Glutamatergic neuron (in vitro differentiated cells): ENCODE measurements at places on chromosomes 5 and 9.

- H3K4me3 ChIP-seq = no peak overlapping the region
- H3K27ac ChIP-seq = no peak overlapping the region
- H3K36me3 ChIP-seq = no peaks in the 10 kb centered on the region
- H3K27me3 ChIP-seq = no peaks in the 10 kb centered on the region
- H3K4me1 ChIP-seq = no peaks in the 10 kb centered on the region
- DNase-seq = no peak
These were observed 11.5 kb downstream of the SPOCK1 start for GRCh38 chr5:137487600-137487999.

GRCh38 chr9:38020151-38021076 lies 48.6 kb downstream of the SHB start:
- DNase-seq = no peak
- H3K27me3 ChIP-seq = peaks cover 16% of the 10 kb centered on the region
- H3K27ac ChIP-seq = peak overlapping the region; percentile 38
- no peak overlapping the region for H3K4me3 ChIP-seq

GRCh38 chr5:134526483-134527155 lies 1.1 kb downstream of the JADE2 start:
- H3K4me1 ChIP-seq = peaks cover 5% of the 10 kb centered on the region
- no peak overlapping the region for H3K27ac ChIP-seq
- no peaks in the 10 kb centered on the region for H3K36me3 ChIP-seq
- peak; percentile 78 for DNase-seq

GRCh38 chr5:127571314-127572131 lies 54.1 kb downstream of the PRRC1 start:
- H3K36me3 ChIP-seq = peaks cover 28% of the 10 kb centered on the region
- no peaks in the 10 kb centered on the region for H3K27me3 ChIP-seq
- H3K27ac ChIP-seq = no peak overlapping the region
- no peak overlapping the region for H3K4me3 ChIP-seq
- H3K4me1 ChIP-seq = peaks cover 3% of the 10 kb centered on the region

- no peaks in the 10 kb centered on the region for H3K4me1 ChIP-seq
- H3K4me3 ChIP-seq = no peak overlapping the region
- DNase-seq = no peak
- H3K27me3 ChIP-seq = no peaks in the 10 kb centered on the region
These were observed 25.6 kb downstream of the PBX3 start for GRCh38 chr9:125772740-125773139.
